CD4-positive, alpha-beta T cell (primary cell): ENCODE measurements at places on chromosomes 7 and 10. TPM values are rescaled to one million over a fixed set of nuclear protein-coding genes. Genes with fewer than 3 reads are reported as not detected.

NPC1L1 gene
- total RNA-seq: 0.08 TPM

EVX1 gene
- total RNA-seq: 0.33 TPM

LRRD1 gene
- total RNA-seq: not detected

MMRN2 gene
- 0.47 TPM for total RNA-seq

TMEM196 gene
- not detected for total RNA-seq

TMEM176B gene
- total RNA-seq: not detected

DNA sequence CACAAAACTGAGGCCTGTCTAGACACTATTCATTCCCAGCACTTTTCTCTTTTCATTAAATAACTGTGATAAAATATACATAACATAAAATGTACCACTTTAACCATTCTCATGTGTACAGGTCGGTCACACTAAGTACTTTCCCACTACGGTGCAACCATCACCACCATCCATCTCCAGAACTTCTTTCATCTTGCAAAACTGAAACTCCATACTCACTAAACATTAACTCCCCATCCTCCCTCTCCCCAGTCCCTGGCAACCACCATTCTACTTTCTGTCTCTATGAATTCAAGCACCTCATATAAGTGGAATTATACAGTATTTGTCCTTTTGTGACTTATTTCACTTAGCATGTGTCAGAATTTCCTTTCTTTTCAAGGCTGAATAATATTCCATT is 53.0 kb downstream of the ARHGAP12 start:
- H3K27me3 ChIP-seq: no peaks in the 10 kb centered on the region
- no peak for DNase-seq
- no peak overlapping the region for H3K27ac ChIP-seq
- no peaks in the 10 kb centered on the region for H3K36me3 ChIP-seq

DNA sequence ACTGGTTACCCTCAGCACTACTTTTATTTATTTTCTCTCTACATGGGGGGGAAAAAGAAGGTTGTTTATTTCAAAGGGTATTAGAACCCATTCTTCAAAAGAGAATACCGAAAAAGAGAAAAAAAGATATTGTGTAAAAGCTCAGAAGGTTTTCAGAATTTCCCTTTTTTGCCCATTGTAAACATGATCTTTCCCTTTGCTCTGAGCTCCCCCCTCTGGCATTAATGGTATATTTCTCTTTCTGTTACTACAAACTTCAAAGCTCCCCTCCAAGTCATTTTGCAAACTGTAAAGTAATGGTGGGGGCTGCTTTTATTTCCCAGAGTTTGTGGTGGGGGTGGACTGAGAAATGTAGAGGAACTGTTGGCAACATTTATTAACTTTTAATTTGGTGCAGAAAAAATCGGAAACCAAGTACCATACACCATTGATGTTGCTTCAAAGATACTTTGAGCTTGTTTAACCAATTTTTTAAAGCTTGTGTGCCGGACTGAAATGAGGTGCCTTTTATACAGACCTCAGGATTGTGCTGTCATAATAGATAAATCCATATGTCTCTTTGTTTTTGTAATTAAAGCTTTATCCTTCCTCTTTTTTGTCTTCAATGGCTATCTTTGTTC is 181.5 kb downstream of the EXOC4 start:
- no peak overlapping the region for H3K27ac ChIP-seq
- no peak for DNase-seq
- no peak overlapping the region for H3K4me3 ChIP-seq
- H3K4me1 ChIP-seq: no peaks in the 10 kb centered on the region
- H3K36me3 ChIP-seq: no peaks in the 10 kb centered on the region

- no peak for DNase-seq
- no peak overlapping the region for H3K4me3 ChIP-seq
- no peaks in the 10 kb centered on the region for H3K27me3 ChIP-seq
Measured at GRCh38 chr7:92909686-92910475, 73.5 kb upstream of the CDK6 start.

DNA sequence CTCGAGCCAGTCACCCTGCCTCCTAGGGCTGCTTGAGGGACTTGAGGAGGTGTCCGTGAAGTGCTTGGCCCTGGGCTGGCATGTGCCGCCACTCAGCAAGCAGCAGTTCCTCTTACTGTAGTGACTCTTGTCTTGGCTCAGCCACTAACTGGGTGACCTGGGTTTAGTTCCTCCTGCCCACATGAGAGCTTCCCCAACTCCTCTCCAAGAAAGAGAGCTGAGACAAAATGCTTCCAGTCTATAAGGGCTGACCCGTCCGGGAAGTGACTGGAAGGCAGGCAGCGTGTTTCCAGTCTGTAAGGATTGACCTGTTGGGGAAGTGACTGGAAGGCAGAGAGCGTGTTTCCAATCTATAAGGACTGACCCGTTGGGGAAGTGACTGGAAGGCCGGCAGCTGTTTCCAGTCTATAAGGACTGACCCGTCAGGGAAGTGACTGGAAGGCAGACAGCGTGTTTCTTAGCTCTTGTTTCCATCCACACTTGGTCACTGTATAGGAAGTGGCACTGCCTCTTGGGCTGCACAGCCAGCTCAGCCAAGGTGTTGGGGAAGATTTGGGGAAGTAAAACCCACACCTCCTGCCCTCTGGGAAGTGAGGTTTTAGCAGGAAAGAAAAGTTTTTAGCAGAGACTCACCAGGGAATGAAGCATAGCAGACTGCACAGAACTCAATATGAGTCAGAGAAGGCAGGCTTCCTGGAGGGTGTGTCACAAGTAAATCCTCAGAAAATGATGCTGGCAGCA is 53.3 kb upstream of the PPIF start:
- no peaks in the 10 kb centered on the region for H3K27me3 ChIP-seq
- H3K36me3 ChIP-seq: peaks cover 37% of the 10 kb centered on the region
- H3K4me3 ChIP-seq: no peak overlapping the region
- no peak for DNase-seq
- H3K27ac ChIP-seq: no peak overlapping the region

DNA sequence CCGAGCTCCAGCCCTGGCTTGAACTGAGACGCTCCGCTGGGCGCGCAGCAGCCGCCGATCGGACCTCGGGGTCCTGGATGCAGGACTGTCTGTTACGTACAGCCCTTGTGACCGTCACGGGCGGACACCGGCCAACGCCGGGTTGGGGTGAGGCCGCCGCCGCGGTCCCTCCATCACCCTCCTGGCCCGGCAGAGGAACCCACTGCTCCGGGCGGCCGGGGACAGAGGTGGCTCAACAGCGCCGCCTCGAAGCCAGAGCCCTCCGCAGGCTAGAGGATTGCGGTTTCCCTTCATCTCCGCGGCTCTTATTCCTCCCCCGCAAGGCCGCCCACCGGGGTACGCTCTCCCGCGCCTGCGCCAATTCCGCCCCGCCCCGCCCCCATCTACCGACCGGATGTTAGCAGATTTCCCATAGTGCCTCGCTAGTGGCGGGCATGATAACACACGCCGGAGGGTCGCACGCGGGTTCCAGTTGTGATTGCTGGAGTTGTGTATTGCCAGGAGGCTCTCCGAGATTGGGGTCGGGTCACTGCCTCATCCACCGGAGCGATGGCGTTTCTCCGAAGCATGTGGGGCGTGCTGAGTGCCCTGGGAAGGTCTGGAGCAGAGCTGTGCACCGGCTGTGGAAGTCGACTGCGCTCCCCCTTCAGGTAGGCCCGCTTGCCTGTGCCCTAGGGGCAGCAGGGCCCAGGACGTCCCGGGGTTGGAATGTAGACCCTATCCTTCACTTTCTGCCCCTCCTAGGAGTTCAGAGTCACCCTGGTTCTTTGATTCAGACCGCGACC is at the start of gene TFAM:
TSS of gene TFAM (plus strand) at position 412 of the 785 bp plus-strand sequence. CDS start at position 550, 138 bp downstream.
- peak within 1 kb of the TSS; percentile 87 for H3K4me3 ChIP-seq
- no peaks in the 10 kb centered on the region for H3K27me3 ChIP-seq
- H3K27ac ChIP-seq: peak within 1 kb of the TSS; percentile 69
- H3K36me3 ChIP-seq: peaks cover 23% of the 10 kb centered on the region
- peaks cover 21% of the 10 kb centered on the region for H3K4me1 ChIP-seq

- H3K4me1 ChIP-seq: peaks cover 7% of the 10 kb centered on the region
- peaks cover 7% of the 10 kb centered on the region for H3K27me3 ChIP-seq
- H3K36me3 ChIP-seq: no peaks in the 10 kb centered on the region
- H3K4me3 ChIP-seq: no peak overlapping the region
- no peak for DNase-seq
- no peak overlapping the region for H3K27ac ChIP-seq
Measured at GRCh38 chr10:104578671-104579070, 62.4 kb upstream of the SORCS3 start.

GRCh38 chr10:96366508-96366907 is 7.7 kb upstream of the OPALIN start:
- H3K4me1 ChIP-seq: peaks cover 5% of the 10 kb centered on the region
- H3K27me3 ChIP-seq: no peaks in the 10 kb centered on the region
- H3K36me3 ChIP-seq: no peaks in the 10 kb centered on the region
- H3K27ac ChIP-seq: no peak overlapping the region
- no peak overlapping the region for H3K4me3 ChIP-seq

GRCh38 chr7:117835016-117835664 is 38.1 kb downstream of the CTTNBP2 start:
- DNase-seq: no peak
- H3K27ac ChIP-seq: no peak overlapping the region
- no peaks in the 10 kb centered on the region for H3K27me3 ChIP-seq
- H3K4me1 ChIP-seq: no peaks in the 10 kb centered on the region
- H3K36me3 ChIP-seq: no peaks in the 10 kb centered on the region

GRCh38 chr7:127541548-127541947 is 43.8 kb downstream of the GCC1 start:
- peaks cover 4% of the 10 kb centered on the region for H3K27me3 ChIP-seq
- no peaks in the 10 kb centered on the region for H3K36me3 ChIP-seq
- H3K4me1 ChIP-seq: no peaks in the 10 kb centered on the region
- H3K27ac ChIP-seq: no peak overlapping the region

DNA sequence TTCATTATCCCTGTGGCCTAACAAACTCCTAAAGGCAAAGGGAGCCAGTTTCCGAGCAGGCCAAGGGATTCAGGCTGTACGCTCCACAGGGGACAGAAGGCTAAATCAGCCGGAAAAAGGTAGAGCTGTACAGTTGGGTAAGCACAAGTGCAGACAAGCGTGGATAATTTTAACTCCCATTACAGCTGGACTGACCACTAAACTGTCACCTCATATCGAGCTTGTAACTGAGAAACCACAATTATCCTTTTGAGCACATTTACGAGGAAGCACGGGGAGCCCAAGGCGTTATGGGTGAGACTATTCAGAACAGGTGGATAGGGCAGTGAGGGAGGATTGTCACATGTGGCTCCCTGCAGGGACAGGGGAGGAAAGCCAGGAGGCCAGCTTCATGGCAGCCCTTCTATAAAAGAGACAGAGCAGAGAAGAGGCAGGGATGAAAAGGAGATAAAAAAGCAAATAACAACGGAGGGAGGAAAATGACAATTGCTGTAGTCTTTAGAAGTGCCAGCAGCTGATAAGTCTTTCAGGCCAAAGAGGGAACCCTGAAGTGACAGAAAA is 288.0 kb downstream of the FGFR2 start:
- H3K4me3 ChIP-seq: no peak overlapping the region
- no peaks in the 10 kb centered on the region for H3K4me1 ChIP-seq
- no peaks in the 10 kb centered on the region for H3K27me3 ChIP-seq
- no peak for DNase-seq

- no peak overlapping the region for H3K27ac ChIP-seq
- no peaks in the 10 kb centered on the region for H3K4me1 ChIP-seq
- no peak overlapping the region for H3K4me3 ChIP-seq
- no peak for DNase-seq
- no peaks in the 10 kb centered on the region for H3K36me3 ChIP-seq
Measured at GRCh38 chr7:83610649-83611304, 38.2 kb downstream of the SEMA3E start.
